G401 (cell line): ENCODE measurements at places on chromosomes 2 and 18. TPM values are rescaled to one million over a fixed set of nuclear protein-coding genes. Genes with fewer than 3 reads are reported as not detected.

DNA sequence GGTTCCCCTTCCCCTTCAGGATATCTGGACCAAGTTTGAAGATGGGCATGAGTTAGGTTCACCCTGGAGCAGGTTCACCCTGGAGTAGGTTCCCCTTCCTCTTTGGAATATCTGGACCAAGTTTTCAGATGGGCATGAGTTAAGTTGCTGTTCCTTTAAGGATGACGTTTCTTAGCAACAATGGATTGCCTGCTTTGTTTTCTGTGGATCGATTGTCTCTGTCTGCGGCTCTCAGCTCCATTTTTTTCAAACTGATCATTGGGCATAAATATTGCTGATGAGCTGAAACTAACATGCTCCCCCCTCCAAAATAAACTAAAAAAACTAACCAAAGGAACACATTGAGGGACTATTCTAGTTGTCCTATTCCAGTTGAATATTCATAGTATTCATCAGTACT lies 149.5 kb downstream of the SPP2 start:
- DNase-seq = no peak

Gene FOXD4L1
- not detected in 2 replicates for total RNA-seq

- no peak for DNase-seq
These were observed 2.4 kb upstream of the EVX2 start for GRCh38 chr2:176085861-176086771.

Gene ANTXR1
- total RNA-seq = 7.1 and 8.1 TPM in 2 replicates

Gene CNTNAP5
- not detected in 2 replicates for total RNA-seq

DNA sequence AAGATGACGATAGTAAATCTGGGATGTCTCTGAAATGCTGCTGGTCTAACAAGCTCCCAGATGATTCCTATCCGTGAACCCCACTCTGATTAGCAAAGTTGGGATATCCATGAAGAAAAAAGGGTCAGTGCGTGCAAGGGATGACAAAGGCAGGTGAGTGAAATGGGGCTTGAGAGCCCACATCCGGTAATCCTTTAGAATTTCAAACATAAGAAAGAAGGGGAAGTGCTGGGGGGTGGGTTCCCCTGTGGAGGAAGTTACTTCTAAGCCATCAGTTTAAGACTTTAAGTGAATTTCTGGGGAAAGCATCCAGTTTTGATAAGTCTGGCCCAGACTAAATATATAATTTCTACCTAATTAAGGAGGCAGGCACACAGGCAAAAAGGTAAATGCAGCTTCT lies 209.5 kb downstream of the DPP10 start:
- no peak for DNase-seq

- DNase-seq = no peak
These were observed 572.2 kb upstream of the SALL3 start for GRCh38 chr18:78407466-78407844.

DNA sequence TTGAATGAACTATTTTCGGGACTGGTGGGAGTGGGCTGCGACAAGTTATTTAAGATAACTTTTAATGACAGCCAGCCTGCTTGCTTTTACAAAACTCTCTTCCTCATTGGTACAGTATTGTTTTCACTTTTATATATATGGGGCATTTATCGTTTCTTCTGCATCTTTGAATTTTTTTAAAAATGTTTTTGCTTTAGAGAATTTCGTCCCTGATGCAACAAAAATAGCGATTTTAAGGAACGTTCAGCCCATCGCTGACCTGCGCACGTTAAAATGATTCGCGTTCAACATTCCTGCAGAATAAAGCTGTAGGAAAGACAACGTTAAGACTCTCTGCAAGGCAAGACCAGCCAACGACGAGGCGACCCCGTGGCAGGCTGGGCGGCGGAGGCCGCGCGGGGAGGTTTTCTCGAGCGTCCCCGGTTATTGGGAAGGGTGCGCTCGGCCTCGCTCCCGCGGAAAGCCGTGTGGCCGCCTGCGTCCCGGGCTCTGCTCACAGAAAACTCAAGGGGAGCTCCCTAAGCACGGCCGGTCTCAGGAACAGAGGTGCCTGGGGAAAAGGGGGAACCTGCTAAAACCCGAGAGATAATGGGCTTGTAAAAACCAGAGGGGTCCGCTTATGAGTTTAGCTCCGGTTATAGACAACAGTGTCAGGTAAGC lies 3.0 kb downstream of the PAX8 start:
- DNase-seq = no peak

Gene FSHR
- not detected in 2 replicates for total RNA-seq

- no peak for DNase-seq
These were observed 31.7 kb upstream of the ZNF396 start for GRCh38 chr18:35408843-35409261.

Gene STAT4
- not detected in 2 replicates for total RNA-seq

Gene CNDP1
- not detected in 2 replicates for total RNA-seq

DNA sequence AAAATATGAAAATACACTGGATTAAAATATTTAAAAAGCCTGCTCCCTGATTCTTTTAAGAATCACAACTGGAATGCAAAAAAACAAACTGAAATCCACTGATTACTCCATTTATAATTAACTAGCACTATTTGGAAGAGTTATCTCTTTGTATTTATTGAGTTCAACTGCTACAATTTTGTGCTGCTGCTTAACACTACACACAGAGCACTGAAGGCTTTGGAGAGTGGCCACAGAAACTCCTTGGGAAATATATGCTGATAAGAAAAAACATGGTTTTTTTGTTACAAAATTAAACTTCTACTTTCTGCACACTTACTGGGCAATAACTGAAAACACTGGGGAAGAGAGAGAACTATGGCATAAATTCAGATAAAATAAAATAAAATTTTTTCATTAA lies 19.8 kb upstream of the BZW1 start:
- DNase-seq = no peak

Gene KRTCAP3
- not detected in 2 replicates for total RNA-seq

Gene COL3A1
- 347 and 349 TPM in 2 replicates for total RNA-seq
